Stimulated activated CD8-positive, alpha-beta memory T cell treated with anti-CD3 and anti-CD28 coated beads, Interleukin-12 subunit alpha, Interleukin-12 subunit beta, amount 100 ng/mL, for 4 hours (primary cell): ENCODE measurements at places on chromosomes 6 and 20.

- DNase-seq = peak; percentile 6
These were observed 778 bp downstream of the PSMG4 start for GRCh38 chr6:3259491-3259958.

GRCh38 chr20:40144581-40144980, 544.5 kb downstream of the MAFB start:
- DNase-seq = no peak

DNA sequence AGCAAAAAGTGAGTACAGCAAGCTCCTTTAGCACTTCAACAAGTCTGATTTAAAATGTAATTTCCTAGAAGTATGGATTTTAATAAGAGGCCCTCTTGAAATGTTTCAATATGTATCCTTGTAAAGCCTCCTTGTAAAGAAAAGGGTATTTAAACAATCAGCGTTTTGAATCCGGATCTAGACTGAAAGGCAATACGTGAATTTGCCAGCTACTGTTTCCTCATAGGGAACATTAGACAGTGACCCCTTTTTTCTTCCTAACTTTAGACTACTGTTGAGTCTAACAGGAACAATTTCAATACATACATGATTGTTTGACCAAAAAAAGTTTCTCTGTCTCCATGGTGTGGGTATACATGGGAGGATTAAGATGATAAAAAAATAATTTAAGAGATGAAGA, 395.0 kb downstream of the TFAP2A start:
- DNase-seq = no peak

DNA sequence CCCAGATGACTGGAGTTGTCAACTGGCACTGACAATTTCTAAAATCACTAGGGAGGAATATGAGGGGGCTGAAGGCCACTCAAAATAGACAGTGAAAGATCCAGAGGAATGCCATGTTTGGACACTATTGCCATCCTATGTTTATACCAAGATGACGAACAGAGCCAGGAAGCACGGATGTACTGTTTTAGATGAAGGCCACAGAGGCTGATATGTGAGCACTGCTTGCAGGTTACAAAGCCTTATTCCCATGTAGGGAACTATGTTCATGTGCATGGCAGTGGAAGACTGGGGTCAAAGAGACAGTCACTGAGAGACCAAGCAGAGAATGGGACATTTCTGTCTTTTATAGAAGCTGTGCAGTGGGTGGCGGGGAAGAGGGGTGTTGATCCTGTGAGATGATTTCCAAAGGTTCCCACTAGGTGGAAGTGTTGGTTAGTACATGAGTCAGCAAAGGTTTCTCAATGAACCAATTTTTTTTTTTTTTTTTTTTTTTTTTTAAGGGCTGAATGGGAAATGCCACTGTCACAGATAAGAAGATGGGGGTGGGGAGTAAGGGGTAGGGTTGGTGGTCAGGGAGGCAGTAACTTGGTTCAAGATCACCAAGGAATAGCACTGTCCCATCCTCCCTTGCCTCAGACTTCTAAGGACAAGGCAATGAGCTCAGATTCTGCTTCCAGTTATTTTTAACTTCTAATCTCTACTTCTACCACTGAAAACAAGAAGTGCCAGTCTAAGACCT, 46.7 kb upstream of the MOCS1 start:
- DNase-seq = no peak
